ENCODE measurements at places on chromosomes 6 and 20.

DNA sequence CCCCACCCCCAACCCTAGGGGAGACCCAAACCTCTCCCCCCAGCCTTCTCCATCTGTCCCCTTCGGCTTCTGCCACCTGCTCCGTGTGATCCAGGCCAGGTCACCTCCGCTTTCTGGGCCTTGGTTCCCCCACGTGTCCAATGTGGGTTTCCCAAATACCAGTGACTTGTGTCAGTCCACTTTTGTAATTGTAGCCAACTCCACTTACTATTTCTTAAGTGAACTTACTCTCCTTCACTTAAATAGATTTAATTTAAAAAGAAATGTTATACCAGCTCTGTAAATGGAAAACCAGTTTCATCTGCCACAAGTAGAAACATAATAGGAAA lies 10.0 kb upstream of the FAM110A start:
- DNase-seq: no peak

DNA sequence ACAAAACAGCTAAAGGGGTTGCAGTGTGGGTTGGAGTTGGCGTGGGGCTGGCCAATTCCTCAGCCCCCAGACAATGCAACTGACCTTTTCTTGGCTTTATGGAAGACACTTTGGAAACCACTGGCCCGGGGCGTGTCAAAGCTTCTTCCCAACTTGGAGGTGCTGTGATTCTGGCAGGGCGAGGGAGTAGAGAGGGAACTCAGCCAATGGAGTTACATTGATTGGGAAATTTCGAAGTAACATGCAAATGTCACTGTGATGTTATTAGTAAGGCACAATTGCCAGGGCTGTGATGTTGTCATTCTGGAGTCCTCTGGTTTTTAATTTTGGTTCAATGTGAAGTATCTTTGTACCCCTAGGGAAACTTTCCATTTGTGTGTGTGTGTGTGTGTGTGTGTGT lies 41.5 kb upstream of the EPB41L1 start:
- no peak for DNase-seq

- no peak for DNase-seq
Measured at GRCh38 chr6:89085409-89086205, 5.1 kb downstream of the PNRC1 start.

- DNase-seq: no peak
Measured at GRCh38 chr20:3674447-3674846, 7.4 kb downstream of the ADAM33 start.

DNA sequence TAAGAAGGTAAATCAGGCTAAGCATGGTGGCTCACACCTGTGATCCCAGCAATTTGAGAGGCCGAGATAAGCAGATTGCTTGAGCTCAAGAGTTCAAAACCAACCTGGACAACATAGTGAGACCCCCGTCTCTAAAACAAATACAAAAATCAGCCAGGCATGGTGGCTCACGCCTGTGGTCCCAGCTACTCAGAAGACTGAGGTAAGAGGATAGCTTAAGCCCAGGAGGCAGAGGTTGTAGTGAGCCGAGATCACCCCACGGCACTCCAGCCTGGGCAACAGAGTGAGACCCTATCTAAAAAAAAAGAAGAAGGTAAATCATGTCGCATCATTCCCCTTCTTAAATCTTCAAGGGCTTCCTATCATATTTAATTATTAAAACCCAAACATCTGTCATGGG lies 39.0 kb upstream of the PRND start:
- no peak for DNase-seq
